Suppressor macrophage (primary cell): ENCODE measurements at places on chromosomes 11 and 22.
A peak's percentile ranks its signal among the peaks of the same experiment; 100 is the strongest.

DNA sequence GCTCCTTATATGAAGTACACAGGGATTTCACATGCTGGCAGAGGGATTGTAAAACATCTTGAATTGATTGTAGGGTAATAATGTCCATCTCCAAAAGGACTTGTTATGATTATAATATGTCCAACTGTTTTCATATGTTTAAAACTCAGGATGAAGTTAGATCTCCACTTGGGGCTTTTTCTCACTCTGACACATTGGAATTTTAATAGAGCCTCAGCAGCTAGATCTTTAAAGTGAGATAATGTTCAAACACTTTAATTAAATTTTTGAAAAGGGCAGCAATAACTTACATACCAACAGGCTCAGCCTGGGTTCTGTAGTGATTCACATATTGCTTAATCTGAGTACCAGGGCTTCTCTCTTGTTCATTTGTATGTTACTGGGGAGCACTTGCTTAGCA is 152.1 kb downstream of the NELL1 start:
- DNase-seq, result no peak

DNA sequence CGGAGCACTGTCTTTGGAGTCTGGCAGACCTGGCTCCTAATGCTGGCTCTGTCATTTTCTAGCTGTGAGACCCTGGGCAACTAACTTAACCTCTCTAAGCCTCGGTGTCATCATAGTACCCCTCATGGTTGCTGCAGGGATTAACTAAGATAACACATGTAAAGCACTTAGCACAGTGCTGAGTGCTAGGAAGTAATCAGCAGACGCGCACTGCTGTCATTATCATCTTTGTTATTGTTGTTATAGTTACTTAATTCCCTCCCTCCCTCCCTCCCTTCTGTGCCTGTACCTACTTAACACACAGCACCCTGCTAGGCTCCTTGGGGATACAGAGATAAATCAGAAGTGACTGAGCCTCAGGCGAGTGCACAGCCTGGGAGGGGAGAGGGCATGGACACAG is 104.7 kb upstream of the PITPNB start:
- DNase-seq, result no peak

DNA sequence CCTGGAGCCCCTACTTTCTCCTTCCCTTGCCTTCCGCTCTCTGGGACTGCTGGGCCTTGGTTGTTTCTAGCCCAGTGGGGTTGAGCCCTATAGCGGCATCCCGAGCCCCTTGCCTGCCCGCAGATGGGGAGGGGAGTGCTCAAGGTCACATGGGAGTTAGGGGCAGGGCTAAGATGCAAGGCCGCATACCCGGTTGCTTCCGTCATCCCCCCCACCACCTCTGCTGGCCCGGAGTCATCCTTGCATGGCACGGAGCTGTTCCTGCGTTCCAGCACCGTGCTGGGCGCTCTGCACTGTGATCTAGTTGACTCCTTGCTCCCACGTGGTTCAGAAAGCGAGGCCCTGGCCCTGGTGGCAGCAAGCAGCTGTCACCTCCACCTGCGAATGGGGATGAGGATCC is 18.0 kb downstream of the FLRT1 start:
- no peak for DNase-seq

DNA sequence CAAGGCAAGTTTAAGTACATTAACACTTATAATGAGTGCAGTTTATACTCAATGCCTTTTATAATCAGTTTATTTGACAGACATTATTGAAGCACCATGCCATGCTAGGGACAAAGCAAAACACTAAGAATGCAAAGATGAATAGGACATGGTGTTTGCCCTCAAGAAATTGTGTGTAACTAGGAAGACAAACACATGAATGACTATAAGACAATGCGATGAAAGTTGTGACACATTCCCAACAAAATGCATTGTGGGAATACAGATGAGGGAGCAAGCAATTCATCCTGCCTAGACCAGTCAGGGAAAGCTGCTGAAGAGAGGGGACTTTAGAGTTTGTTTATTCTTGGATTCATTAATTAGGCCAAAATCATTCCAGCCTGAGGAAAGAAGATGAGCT is 133.8 kb upstream of the TRPC6 start:
- no peak for DNase-seq

DNA sequence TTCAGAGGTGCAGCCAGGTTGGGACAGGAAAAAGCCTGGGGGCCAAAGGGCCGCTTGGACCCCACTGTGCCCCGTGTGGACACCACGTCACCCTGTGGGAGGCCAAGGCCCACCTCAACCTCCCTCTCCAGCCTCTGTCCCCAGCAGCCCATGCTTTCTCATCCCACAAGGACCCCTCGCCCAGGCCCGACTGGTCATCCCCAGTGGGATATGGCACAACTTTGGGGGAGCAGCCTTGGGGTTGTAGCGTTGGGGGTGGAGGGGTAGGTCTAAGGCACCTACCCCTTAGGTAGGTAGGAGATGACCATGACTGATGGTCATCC is 44.0 kb downstream of the IGF2 start:
- no peak for DNase-seq

DNA sequence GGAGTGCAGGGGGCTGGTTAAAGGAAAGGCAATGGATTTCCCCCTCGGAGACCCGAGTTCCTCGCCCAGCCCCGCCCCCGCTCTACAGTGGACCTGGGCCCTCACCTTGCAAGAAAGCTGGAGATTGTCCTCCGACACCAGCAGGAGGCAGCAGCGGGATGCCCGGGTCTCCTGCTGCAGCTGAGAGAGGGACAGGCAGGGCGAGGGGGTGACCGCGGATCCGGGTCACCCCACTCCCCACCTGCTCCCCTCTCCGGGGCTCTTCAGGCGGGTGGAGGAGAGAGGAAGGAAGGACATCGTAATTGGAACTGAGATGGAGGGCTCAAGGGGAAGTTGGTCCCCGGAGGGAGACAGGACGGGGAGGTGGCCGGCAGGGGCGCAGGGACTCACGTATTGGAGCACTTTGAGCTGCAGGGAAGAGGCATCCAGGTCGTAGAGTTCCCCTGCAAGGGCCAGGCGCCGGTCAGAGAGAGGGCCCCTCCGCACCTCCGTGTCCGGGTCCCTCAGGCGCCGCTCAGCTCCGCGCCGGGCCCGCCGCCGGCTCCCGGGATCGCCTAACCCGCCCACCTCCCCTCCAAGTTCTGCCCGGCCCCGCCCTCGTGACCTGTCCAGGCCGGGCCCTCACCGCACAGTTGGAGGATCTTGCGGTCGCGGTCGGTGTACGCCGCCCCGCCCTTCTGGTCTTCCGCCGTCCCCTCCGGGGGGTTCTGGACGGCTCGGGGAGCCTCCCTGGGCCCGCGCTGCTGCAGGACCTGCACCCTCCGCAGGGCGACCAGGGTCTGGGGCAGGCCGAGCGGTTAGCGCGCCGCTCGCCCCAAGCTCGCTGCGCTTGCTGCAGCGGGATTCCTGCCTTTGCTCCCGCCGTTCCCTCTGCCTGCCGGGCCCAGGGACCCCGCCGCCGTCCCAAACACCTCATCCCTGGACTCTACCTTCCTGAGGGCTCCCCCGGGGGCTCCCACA is 84.1 kb downstream of the PDE2A start:
- DNase-seq, result peak; percentile 51

DNA sequence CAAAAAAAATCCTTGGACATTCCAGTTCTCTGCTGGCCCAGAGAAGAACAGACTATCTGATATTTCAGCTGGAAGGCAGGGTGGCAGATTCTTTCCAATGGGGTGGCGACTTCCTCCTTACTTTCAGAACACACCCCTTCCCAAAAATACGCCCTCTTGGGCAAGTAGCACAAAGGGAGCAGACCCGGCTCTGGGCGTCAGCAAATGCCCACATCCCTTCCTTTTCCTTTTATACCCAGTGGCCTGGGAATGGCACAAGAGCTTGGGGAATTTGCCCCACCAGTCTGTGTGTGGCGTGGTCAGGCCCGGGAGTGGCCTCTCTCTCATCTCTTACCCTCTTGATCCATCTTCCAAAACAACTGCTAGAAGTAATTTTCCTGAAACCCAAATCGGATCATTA is 33.0 kb upstream of the NUP160 start:
- peak; percentile 72 for DNase-seq

DNA sequence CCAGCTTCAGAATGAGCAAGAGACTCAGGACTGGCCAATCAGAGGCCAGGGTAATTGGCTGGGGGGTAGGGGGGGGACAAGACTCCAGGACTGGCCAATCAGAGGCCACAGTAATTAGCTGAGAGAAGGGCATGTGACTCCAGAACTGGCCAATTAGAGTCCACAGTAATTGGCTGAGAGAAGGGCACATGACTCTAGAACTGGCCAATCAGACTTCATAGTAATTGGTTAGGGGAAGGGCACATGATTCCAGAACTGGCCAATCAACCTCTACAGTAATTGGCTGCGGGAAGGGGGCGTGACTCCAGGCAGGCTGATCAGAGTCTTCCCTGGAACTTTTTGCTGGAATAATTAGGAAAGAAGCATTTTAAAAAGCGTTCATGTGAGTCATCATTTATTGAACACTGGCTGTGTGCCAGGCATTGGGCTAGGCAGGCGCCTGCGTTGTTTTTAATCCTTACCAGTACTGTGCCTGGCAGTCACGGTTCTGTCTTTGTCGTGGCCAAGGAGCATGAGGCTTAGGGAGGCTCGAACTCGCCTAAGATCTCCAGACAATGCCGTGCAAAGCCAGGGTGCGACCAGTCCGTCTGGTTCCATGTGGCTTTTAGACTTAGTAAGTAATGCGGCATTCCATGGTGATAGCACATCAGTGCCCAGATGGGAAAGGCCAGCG is 508.1 kb downstream of the TBC1D22A start:
- no peak for DNase-seq

GRCh38 chr22:43360576-43360975 is 17.4 kb upstream of the SCUBE1 start:
- DNase-seq, result no peak

GRCh38 chr22:45091254-45091854 is 72.4 kb upstream of the NUP50 start:
- no peak for DNase-seq
